ENCODE measurements at places on chromosomes 7 and 10.

DNA sequence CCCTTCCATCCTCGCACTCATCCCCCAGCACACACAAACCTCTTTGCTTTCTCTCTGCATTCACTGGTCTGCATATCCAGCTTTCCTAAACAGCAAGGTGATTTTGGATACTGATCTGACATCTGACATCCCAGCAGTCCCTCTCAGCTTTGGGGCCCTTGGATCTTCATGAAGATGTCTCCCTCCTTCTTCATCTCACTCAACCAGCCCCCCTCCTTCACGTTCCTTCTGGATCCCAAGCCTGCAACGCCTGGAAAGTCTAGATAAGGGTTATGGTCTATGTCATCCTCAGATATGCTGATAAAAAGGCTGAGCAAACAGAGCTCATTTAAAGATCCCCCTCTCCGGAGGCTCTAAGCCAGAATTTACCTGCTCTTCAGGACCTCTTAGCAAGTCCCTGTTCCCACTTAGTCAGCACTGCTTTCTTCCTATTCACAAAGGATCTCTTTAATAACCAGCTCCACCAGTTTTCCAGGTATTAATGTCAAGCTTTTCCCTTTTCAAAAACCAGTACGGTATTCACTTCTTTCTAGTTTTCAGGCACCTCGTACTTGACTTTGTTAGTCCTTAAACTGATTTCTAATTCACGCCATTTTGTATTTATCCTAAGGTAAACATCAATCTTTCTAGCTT lies 38.9 kb downstream of the CREB3L2 start:
- DNase-seq: no peak

DNA sequence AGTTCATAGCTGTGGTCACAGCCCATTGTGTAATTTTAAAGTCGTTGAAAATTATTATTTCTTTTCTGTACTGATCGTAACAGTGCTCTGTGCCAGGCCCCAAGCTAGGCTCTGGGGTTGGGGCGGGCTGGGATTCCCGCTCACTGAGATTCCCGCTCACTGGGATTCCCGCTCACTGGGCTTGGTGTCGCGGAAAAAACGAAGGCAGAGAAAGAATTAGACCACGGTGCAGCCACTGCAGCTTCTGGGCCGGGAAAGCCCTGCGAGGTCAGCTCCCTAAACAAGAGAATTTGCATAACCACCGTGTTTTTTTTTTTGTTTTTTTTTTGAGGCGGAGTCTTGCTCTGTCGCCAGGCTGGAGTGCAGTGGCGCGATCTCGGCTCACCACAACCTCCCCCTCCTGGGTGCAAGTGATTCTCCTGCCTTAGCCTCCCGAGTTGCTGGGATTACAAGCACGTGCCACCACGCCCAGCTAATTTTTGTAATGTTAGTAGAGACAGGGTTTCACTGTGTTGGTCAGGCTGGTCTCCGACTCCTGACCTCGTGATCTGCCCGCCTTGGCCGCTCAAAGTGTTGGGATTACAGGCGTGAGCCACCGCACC lies 31.2 kb downstream of the FOXK1 start:
- peak; percentile 21 for DNase-seq

- no peak for DNase-seq
These were observed 366.6 kb upstream of the PFKP start for GRCh38 chr10:2700626-2701305.

- DNase-seq: no peak
These were observed 143.6 kb upstream of the FAM13C start for GRCh38 chr10:59505926-59506325.

GRCh38 chr10:119061926-119062325 lies 18.7 kb downstream of the EIF3A start:
- no peak for DNase-seq

- no peak for DNase-seq
These were observed 108.3 kb upstream of the HDAC9 start for GRCh38 chr7:18387191-18387735.

GRCh38 chr10:29840516-29841276 lies 205.9 kb upstream of the SVIL start:
- DNase-seq: no peak

GRCh38 chr10:86992456-86992855 lies 24.2 kb downstream of the ADIRF start:
- DNase-seq: no peak

DNA sequence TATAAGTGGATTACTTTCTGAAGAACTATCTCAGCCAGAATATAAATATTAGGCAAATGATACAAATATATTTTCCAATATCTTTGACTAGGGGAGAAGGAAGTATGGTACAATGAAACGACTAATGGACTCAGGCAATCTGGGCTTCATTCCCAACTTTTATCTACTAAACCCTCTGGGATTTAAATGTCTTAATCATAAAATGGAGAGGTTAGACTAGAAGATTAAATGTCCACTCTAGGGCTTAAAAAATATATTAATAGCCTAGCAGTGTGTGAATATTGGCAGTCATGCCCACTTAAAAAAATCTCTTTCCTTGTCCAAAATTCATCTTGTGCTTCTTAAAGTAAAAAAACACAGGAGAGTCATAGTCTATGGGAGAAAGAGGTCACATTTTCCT lies 98.3 kb downstream of the CTTNBP2 start:
- no peak for DNase-seq

- DNase-seq: no peak
These were observed 307.2 kb downstream of the PRPF18 start for GRCh38 chr10:13893926-13894325.

DNA sequence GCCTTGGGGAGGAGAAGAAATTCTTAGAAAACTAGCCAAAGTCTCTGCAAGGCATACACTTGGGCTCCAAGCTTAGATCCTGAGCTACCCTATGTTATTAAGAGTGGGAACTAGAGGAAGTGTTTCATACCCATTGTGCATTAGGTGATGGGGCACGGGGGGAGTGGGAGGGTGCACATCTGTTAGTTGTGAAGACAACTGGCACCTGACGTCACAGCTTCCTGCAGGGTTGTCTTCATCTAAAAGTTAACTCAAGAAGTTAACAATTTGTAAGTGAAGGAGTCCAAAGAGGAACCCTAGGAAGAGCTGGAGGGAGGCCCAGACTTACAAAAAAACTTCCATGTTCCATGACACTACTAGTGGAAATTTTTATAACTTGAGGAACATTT lies 158.1 kb downstream of the ADRA2A start:
- no peak for DNase-seq

DNA sequence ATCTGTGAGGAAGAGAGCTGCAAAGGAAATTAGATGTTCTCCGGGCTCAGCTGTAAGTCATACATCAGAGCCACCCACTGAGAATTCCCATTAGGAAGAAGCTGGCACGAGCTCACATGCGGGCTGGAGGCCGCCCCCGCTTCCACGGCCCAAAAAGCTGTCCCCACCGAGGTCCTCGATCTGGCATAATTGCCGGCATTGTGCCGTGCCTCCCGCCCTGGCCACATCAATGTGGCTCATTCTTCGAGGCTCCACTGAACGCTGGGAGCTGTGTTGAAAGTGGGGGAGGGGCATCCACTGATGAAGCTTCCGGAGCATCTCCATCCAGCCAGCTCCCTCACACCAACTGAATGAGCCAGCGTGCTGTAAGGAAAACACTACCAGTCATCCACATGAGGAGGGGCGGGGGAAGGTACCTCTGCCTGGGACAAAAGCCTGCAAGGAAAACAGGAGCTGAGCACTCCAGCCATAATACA lies 173.1 kb downstream of the PTPRN2 start:
- DNase-seq: no peak

GRCh38 chr7:8481752-8482446 lies 48.5 kb downstream of the NXPH1 start:
- DNase-seq: no peak

- peak; percentile 87 for DNase-seq
These were observed 87.0 kb downstream of the SUGCT start for GRCh38 chr7:40221836-40222235.

DNA sequence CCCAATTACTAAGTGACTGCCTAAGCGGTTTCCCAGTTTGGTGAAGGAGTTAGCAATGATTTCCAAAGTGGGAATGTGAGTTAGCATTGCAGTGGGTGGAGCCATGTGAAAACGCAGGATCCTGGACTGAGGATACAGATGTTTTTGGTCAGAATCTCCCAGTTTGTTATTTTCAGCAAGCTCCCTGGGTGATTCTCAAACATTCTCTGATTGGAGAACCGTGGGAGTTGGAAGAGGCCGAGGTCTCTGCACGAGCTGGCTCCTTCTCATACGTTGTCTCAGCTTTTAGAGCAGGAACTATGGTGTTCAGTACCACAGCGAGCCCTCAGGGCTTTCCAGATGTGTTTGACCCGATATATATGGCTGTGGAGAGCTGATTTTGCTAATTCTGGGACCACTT lies 396.5 kb upstream of the NPVF start:
- DNase-seq: peak; percentile 42

GRCh38 chr10:34294137-34294536 lies 521.0 kb downstream of the PARD3 start:
- DNase-seq: no peak

- DNase-seq: no peak
These were observed 1009.2 kb downstream of the SORCS3 start for GRCh38 chr10:105650306-105650705.

DNA sequence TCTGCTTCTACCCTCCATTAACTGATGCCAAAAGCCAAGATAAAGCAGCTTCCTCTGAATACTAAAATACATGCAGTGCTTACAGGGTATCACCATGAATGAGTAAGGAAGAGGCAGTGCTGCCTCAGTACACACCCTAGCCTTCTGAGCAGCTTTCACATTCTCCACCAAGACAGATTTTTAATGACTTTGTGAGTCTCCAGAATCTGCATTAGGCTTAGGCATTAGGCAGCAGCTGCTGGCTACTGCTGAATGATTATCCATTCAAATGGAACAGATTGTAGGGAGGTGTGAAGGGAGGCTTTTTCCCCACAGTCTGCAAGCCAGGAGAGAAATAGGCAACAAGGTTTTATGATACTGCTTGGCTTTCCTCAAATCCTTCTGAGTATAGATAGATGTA lies 1226.7 kb upstream of the LRRN3 start:
- no peak for DNase-seq

- no peak for DNase-seq
These were observed 239.7 kb upstream of the INHBA start for GRCh38 chr7:41942468-41943093.

DNA sequence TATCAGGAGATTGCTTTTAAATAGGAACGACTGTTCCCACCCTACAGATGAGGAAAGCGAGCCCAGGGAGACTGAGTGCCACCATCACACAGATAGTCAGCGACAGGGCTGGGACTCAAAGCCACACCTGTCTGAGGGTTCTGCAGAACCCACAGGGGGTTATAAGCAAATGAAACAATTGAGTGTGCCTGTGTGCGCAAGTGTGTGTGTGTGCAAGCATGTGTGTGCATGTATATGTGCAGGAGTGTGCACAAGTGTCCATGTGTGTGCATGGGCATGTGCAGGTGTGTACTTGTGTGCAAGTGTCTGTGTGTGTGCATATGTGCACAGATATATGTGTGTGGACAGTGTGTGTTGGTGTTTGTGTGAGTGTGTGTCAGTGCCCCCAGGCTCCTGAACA lies 280.2 kb downstream of the GRID1 start:
- no peak for DNase-seq

DNA sequence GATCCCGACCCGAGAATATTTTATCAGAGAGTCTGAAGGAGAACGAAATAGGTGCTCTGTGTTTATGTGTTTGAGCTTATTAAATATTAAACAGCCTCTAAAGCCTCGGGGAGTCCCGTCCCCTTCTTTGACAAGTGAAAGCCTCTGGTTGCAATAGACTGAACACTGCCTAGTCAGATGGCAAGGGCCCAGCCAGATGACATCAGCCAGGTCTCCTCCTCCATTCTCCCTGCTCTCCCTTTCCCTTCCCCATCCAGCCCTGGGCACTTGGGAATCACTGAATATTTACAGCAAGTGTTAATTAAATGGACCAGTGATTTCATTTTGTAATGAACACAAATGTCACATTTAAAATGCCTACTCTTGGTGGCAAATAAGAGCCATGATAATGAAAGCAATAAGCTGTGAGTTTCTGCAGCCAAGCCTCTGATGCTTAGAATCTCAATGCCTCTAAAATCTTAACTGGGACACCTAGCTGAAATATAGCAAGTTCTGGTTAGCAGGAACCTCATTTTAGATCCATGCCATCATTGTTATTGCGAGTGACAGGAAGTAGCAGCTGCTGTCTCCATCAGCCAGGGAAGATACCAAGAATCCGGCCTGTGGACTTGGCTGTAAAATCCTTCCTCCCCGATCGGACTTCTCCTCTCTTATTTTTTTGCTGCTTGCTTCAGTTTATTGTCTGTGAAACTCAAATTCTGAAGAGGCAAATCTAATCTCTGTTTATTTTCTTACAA lies 202.1 kb downstream of the PRPF18 start:
- no peak for DNase-seq

- DNase-seq: no peak
These were observed 155.5 kb upstream of the LYZL2 start for GRCh38 chr10:30784897-30785605.

DNA sequence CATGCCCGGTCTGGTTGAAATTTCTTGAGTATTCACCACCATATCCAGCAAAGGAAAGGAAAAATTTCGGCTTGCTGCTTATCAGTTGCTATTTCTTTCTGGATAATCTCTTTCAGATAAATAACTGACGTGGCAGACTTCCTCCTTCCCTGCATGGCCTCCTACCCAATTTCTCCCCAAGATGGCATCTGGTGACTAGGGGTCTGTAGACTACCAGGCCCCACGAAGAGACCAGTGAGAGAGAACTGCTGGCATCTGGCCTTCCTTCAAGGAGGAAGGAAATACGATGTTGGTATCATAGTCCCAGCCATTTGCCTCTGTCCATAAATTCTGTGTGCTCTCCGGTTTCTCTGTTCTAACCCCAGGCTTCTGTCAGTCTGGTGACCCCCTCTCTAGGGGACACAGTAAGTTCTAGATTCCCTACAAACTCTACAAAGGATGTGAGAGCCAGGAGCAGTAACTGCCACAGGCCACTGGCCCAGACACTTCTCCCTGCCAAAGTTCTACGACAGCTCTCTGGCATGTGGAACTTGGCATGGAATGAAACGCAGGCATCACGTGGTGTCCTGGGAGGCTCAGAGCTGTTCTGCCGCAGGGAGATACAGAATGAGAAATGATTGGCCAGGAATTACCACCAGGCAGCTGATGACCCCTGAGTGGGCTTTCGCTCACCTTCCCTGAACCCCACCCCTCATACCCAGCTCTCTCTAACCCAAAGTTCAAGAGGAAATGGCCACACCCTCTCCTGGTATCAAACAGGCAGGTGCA lies 30.0 kb upstream of the MSRB2 start:
- peak; percentile 38 for DNase-seq

DNA sequence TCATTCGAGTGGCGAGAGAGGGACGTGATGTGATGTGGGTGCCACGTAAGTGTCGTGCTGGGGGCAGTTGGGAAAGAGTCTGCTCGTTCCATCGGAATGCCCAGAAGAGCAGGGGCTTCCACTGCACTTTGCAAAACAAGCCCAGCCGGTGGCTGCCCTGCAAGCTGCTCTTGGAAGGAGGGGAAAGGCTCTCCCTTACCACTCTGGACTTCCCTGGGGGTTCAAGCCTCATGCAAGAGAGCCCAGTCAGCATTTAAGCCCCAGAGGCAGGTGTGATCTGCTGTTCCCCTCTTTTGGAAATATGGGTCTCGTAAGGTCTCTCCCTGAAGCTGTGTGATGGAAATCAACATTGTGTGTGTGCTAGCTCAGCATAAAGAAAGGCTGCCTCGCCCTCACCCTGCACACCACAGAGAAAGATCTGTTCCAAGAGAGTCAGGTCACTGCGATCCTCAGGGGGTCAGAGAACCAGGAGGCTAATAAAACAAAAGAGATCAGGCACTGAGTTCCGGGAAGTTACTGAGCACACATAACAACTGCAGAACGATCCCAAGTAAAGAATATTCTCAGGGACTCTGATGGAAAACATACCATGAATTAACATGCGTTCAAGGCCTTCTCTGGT lies 212.5 kb downstream of the ADAM12 start:
- DNase-seq: peak; percentile 23

All from fibroblast of the conjunctiva (primary cell).